Activated T-helper 1 cell treated with Interleukin-2 at 50 U/mL for 16 hours (primary cell): ENCODE measurements at places on chromosomes 3 and 15.

GRCh38 chr3:180911876-180912303 is 580 bp upstream of the FXR1 start:
- DNase-seq: no peak

DNA sequence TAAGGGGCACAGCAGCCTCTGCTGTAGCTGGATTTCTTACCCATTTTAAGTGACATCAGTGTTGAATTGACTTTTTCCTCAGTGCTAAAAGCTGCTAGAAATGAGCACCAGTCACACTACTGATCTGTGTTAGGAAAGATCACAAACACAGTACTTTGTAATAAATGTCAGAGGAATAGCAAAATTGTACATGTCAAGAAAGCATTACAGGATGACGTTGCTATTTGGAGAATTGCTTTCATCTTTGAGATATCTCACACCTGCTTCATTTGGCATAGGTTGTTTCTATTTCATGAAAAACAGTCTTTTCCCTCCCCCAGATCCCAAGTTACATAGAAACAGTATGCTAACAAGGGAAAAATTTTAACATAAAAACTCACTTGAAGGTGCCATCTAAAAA is 77.8 kb downstream of the SLC25A26 start:
- DNase-seq: no peak

DNA sequence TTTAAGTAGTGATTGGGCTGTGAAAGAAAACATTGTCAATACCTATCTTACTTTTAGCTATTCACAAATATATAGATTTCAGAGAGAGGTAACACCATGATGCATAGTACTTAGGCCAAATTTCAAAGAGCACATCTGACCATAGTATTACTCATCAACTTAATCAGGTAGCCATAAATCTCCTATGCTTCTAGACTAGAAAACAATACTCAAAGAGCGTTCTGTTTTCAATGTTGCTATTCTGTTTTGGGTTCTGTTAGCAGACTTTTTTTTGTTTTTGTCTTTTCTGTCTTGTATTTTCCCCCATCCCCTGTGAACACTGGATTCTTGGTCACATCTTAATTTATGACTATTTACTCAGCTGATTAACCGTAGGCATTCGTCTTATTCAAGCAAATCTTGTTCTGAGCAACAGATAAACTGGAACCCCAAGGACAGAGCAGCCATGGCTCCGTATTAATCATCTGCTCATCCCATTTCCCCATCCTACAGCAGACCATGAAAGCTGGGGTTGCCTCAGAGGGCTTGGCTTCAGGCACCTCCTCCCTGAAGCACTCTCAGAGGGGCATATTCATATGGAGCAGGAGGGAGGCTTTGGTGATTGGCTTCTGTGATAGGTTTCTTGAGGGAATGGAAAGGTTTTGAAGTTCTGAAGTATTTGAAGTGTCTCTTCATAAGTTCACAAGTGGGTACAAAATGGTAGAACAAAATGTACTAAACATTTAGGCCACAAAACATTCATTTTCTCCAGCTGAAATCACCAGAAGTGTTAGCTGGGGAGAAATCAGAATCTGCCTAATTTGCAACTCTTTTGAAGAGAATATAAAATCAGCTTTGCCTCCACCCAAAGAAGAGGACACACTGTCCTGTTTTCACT is 105.3 kb downstream of the TNIK start:
- DNase-seq: no peak

- no peak for DNase-seq
Observed at GRCh38 chr3:182420741-182421140, 372.6 kb upstream of the ATP11B start.

DNA sequence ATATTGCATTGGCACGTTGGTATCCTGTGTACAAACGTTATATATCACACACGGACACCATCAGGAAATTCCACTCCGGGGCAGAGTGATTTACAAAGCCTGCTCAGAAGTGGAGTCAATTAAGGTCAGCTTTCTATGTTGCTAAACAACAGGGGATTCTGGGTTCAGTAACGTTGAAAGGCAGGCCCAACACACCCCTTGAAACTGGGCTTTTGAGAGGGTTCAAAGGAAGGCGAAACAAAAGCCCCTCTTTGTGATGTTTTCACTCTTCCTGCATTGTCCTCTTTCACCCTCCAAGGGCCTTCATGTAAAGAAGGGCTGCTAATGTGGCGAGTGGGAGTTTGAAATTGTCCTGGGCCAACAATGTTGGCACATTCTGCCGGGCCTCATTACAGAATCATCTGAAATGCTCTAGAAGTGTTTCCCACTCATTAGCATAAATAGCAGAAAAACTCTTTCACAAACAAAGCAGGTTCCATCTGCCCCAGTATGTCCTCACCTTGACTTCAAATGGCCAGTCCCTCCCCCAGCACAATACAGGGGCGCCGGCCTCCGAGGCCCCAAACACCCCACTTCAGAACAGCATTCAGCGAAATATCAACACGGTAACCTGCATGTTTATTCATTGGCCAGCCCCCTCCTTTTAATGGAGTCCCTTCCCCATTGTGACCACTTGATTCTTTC is 76.4 kb downstream of the HES1 start:
- no peak for DNase-seq

GRCh38 chr3:129341331-129342141 is 62.9 kb downstream of the HMCES start:
- DNase-seq: no peak
